ENCODE measurements at places on chromosomes 5 and 9.

DNA sequence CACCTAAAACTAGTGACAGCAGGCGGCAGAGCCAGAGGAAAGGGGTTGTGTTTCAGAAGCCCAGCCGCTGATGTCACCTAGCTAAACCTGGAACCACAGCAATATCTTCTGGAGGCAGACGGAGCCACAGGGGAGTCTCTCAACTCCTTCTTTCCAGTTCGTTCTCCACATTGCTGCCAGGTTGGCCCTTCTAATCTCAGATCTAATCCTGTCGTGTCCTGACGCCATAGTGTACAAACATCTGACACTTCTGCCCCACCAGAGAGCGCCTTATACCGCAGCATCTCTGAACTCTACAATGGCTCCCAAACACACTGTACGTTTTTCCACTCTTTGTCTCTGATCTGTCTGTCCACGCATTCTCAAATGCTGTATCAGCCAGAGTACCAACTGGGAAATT is 240.0 kb downstream of the SMARCA2 start:
- no peak for DNase-seq

DNA sequence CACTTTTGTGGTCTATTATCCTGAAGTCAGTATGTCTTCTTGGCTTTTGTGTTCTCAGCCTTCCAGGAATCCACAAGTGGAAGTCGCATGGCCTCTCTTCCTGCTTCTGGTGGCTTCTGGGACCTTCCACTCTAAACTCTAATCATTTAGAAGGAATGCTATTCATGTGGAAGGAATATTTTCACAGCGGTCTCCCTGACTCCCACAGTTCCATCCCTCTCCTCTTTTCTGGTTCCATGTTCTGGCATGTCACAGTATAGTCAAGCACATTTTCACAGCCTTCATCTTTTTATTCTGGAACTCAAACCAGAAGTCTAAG is 7.3 kb upstream of the RAI14 start:
- DNase-seq = no peak

DNA sequence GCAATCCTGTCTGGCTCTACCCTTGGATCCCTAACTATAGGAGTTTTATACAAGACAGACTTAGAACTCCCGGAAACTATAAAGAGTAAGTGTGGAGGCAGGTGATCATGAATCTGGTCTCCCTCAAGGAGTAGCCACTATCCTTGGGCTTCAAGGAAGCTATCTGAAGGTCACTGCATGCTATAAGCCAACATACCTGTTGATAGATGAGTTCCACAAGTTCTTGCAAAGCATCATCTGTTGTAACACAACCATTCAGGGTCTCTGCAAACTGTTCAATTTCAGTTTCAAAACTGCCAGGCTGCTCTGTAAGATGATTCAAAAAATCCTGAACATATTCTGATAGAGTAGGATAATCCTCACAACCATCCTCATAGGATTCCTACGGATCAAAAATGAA is 9.3 kb downstream of the PAIP1 start:
- no peak for DNase-seq

DNA sequence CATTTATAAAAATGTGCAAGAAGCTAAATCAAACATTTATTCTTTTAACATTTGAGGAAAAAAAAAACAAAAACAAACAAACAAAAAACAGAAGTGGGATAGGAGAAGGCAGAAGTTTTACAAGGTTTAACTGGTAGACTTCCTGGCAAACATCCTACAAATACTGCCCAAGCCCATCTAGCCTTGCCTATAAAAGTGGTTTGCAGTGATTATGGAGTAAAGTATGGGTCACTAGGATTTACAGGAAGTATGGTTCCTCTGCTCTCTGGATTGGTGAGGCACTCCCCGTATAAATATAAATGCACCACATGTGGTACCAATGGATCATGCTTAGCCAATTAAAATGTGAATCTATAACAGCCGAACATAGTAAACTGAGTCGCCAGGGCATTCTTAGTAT is 291.9 kb downstream of the EDIL3 start:
- DNase-seq = no peak

DNA sequence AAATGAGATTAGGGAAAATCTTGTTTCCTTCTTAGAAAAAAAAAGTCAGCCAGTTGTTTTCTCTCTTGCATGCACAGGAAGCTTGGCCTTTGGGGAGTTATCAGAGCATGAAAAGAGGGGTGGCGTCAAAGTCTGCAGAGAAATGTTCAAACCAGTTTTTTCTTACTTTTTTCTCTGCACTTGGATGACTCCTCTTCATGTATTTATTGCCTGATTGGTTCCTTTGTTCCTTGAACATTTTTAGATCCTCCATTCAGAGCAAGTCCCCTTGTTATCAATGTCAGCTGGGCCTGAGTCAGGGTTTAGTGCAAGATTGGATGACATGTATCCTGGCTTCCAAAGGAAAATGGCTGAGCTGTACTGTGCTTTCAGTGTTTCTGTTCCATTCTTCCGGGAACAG is 392.6 kb upstream of the BRINP1 start:
- DNase-seq = no peak

- DNase-seq = no peak
Measured at GRCh38 chr9:33698267-33698666, 97.1 kb upstream of the PRSS3 start.

GRCh38 chr5:66680221-66680620 is 84.0 kb downstream of the MAST4 start:
- DNase-seq = no peak

GRCh38 chr9:121685795-121686377 is 34.5 kb downstream of the DAB2IP start:
- DNase-seq = no peak

GRCh38 chr9:24846248-24846912 is 300.7 kb upstream of the IZUMO3 start:
- no peak for DNase-seq

DNA sequence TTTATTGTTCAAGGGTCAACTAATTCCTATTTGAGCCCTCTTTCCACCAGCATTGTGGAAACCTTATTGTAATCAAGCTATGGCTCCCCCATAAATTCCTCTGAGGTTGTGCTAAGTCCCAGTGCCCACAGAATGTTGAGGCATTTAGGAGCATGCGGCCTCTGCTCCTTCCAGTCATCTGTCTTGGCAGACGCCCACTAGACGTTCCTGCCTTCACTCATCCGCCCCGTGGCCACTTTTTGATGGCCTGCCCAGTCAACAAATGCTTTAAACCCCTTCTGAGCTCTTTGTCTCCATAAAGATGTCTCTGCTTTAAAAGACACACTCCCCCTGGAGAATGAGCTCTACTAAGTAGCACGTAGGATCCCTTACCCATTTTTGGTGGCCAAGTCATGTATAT is 104.7 kb downstream of the GAS1 start:
- DNase-seq = no peak

DNA sequence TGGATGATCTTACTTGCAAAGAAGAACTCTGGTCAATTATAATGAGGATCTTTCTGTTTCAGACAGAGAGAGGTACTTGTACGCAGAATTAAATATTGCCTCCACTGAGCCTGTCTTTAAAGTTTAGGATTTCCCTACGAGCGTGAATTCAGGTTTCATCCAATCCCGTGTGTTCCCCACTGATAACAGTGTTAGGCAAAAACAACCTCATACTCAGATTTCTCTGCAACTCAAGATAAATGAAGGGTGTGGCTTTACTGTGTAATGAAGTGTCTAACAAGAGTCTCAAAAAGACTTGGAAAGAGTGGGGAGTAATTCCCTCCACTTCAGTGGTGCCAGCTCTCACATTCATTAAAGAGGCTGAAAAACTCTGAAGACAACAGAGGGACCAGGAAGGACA is 53.2 kb upstream of the ACO1 start:
- no peak for DNase-seq

DNA sequence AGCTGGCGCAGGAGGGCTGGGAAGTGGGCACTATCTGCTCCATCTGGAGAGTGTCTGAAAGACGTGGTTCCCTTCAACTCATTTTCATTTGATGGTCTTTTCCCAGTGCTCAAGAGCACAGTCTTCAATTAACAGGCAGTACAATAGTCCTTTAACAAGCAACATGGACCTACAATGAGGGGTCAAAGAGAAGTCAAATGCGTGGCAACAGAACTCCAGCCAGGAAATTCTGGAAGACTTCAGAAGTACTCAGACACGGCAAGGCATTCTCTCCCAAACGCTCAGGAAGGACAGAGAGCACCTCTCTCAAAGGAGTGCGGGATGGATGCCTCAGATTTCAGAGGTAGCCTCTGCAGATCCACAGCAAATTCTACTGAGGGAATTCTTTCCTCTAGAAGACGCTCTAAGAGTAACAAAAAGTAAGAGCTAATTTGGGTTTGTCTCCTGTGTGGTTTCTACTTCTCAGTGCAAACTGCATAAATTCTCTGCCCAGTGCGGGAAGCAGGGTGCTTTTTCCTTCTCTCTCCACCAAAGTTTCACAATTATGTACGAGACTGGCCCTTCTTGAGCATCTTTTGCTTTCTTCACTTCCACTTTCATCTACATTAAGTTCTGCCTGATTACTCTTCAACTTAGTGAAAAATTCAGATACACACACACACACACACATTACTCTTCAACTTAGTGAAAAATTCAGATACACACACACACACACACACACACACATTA is 56.4 kb downstream of the LHFPL2 start:
- no peak for DNase-seq

Data from HFF-Myc (cell line).